Stimulated activated CD8-positive, alpha-beta memory T cell treated with anti-CD3 and anti-CD28 coated beads, Interleukin-15, amount 100 ng/mL, for 4 hours (primary cell): ENCODE measurements at places on chromosomes 2 and 18.

- no peak for DNase-seq
Measured at GRCh38 chr18:12376034-12376753, 833 bp downstream of the AFG3L2 start.

DNA sequence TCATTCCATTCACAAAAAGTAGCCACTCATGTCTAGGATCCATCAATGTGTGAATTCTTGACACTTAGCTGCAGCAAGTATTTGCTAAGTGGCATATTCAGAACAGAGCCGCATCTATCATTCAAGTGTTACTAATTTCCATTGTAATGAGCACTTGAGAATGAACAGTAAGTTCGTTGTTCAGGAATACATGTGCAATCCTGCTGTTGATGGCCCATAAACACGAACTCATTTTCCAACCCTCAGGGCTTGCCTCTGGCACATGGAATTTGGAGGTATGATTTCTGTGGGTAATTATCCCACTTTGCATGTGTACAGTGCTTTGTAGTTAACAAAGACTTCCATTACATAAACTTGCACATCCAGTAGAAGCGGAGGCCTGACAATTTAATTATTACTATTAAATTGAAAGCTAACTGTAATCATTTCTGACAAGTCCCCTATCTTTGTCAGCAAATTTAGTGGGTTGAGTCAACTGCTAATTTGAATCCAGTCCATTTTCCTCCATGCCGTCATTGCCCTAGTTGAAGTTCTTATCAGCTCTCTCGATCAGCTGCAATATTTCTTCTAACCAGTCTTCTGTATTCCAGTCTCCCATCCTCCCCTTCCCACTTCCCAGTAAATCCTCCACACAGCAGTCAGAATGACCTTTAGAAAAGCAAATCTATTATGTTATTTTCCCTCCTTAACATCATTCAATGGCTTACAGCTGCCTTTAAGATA lies 116.0 kb upstream of the AQP4 start:
- DNase-seq, result no peak

DNA sequence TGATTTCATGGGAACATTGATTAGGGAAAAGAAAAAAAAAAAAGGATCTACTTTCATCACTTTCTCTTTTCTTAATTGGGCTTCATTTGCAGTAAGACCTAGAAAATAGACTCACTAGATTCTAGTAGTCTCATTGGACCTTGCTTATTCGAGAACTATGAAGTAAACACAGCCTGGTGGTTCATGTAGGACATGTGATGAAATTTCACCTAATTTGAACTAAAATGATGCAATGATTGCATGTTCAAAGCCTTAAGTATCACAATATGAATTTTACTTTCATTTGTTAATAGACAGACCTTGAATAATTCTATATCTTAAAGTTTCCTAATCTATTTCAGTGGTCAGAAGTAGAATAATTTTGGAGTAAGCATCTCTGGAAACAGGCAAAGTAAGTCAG lies 688.9 kb upstream of the NRXN1 start:
- no peak for DNase-seq

GRCh38 chr2:27245116-27245515 lies 17.7 kb downstream of the SLC30A3 start:
- no peak for DNase-seq

GRCh38 chr2:3403587-3404334 lies 24.3 kb downstream of the TRAPPC12 start:
- DNase-seq, result no peak

- no peak for DNase-seq
Measured at GRCh38 chr18:12686100-12686499, 16.4 kb downstream of the CEP76 start.

GRCh38 chr2:224937887-224938286 lies 104.4 kb downstream of the DOCK10 start:
- DNase-seq, result no peak

GRCh38 chr2:151520976-151521375 lies 111.3 kb downstream of the RIF1 start:
- no peak for DNase-seq

GRCh38 chr2:157940024-157940423 lies 63.9 kb upstream of the ACVR1 start:
- no peak for DNase-seq

- DNase-seq, result no peak
Measured at GRCh38 chr2:119549241-119549640, 5.0 kb downstream of the CFAP221 start.

GRCh38 chr18:36015629-36016028 lies 43.1 kb downstream of the RMP24 start:
- DNase-seq, result no peak

- DNase-seq, result no peak
Measured at GRCh38 chr18:50696436-50696835, 123.4 kb downstream of the MRO start.

DNA sequence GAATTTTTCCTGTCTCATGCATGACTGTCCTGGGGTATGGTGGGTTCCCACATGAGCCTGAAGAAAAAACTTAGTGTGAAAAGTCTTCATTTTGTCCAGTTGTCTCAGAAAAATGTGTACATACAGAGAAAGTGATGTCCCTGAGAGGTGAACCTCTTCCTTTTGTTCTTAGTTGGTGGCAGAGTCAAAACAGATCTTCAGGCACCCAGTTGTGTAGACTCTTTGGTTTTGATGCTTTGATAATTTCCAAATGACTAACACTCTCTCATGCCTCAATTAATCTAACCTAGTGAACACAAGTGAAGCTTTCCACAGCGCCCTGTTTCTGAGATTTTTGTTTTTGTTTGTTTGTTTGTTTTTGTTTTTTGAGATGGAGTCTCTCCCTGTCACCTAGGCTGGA lies 273.5 kb downstream of the PIK3C3 start:
- no peak for DNase-seq

- no peak for DNase-seq
Measured at GRCh38 chr2:146701183-146701582, 1143.6 kb upstream of the ACVR2A start.

- no peak for DNase-seq
Measured at GRCh38 chr2:40178971-40179370, 272.9 kb downstream of the SLC8A1 start.
